ENCODE measurements at places on chromosomes 13 and 19. TPM values are rescaled to one million over a fixed set of nuclear protein-coding genes. Genes with fewer than 3 reads are reported as not detected.

SCN1B gene
- total RNA-seq = 1.1 TPM

ATP12A gene
- total RNA-seq = 6.1 TPM

GRCh38 chr13:92317066-92317465 lies 909.5 kb upstream of the GPC6 start:
- no peak for DNase-seq
- no peaks in the 10 kb centered on the region for H3K4me1 ChIP-seq
- no peaks in the 10 kb centered on the region for H3K36me3 ChIP-seq
- H3K4me3 ChIP-seq = no peak overlapping the region
- H3K27ac ChIP-seq = no peak overlapping the region
- H3K27me3 ChIP-seq = no peaks in the 10 kb centered on the region

GRCh38 chr13:49936968-49937273 lies 781 bp upstream of the SPRYD7 start:
- no peaks in the 10 kb centered on the region for H3K27me3 ChIP-seq
- no peak for DNase-seq
- peak overlapping the region; percentile 88 for H3K4me3 ChIP-seq
- no peaks in the 10 kb centered on the region for H3K36me3 ChIP-seq

DNA sequence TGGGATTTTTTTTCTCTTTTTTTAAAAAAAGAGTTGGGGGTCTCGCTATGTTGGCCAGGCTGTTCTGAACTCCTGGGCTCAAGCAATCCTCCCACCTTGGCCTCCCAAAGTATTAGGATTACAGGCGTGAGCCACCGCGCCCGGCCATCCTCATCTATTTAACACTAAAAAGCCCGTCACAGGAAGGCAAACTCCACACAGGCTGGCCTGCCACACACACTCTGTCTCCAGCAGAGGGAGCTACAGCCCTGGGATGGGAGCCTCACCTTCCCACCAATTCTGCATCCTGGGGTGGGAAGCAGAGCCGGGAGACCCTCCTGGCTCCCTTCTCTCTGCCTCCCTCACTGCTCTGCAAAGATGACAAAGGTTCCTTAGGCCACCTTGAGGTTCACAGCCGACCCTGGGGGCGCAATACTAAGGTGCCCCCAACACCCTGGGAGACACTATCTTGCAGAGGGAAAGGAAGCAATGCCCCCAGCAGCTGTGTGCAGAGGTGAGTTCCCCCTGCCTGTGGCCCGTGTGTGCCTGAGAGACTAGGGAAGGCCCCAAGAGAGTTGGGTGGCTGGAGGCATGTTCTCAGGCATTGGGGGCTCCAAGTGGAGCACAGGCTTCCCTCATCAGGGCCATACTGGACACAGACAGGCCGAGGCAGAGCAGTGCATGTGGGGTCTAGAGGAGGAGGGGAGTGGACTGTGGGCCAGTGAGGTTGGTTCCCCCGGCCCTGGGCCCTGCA lies 27.4 kb upstream of the TIMM44 start:
- H3K27ac ChIP-seq = no peak overlapping the region
- no peaks in the 10 kb centered on the region for H3K27me3 ChIP-seq
- no peak overlapping the region for H3K4me3 ChIP-seq

DNA sequence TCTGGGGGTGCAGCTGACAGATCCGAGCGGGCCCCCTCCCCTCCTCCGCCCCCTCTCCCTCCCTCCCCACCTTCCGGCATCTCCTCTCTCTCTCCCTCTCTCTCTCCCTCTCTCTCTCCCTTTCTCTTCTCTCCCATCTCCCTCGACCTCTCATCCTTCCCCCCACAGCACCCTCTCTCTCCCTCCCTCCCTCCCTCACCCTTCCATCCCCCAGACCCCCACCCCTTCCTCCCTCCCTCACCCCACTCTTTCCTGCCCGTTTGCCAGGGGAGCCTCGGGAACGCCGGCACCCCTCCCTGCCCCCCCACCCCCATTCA lies 666 bp downstream of the CELF5 start:
- H3K4me3 ChIP-seq = no peak overlapping the region
- no peaks in the 10 kb centered on the region for H3K4me1 ChIP-seq
- H3K36me3 ChIP-seq = no peaks in the 10 kb centered on the region
- no peak for DNase-seq
- peaks cover 22% of the 10 kb centered on the region for H3K27me3 ChIP-seq

Data from CD8-positive, alpha-beta memory T cell (primary cell).